ENCODE measurements at places on chromosomes 13 and 19.

GRCh38 chr19:6204212-6204611, 68.7 kb downstream of the ACSBG2 start:
- DNase-seq, result no peak

DNA sequence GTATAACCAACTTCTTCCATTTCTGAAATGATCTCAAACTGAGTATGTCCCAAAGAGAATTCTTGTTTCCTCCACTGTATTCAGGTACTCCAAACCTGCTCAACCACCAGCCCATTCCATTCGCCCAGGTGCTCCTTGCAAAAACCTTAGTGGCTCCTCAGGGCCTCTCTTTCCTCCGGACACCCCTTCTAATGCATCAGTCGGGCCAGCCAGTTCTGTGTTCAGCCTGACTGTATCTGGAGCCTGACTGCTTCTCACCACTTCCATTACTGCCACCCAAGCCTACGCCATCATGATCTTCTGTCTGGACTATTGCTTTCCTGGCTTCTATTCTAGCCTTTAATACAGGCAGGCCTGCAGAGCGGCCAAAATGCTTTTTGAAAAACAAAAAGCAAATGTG, 1.5 kb downstream of the PHF11 start:
- DNase-seq, result no peak

- DNase-seq, result no peak
These were observed 37.0 kb upstream of the FARP1 start for GRCh38 chr13:98105929-98106336.

DNA sequence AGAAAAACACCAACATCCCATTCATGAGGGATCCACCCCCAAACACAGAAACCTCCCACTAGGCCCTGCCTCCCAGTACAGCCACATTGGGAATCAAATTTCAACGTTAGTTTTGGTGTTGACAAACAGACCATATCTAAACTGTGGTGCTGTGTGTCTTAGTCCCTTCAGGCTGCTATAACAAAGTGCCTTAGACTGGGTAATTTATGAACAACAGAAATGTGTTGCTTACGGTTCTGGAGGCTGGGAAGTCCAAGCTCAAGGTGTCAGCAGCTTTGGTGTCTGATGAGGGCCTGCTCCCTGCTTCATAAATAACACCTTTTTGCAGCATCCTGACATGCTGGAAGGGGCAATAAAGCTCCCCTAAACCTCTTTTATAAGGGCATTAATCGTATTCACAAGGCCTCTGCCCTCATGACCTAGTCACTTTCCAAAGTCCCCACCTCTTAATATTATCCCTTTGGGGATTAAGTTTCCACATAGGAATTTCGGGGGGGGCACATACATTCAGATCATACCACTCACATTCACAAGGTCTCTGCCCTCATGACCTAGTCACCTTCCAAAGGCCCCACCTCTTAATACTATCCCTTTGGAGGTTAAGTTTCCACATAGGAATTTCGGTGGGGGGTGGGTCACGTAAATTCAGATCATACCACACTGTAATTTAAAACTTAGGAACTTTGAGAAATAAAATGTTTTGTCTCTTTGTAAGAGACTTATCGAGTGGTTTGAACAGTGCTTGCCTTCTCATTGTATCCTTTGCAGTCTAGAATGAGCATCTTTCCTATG, 27.5 kb downstream of the ZNF507 start:
- DNase-seq, result no peak

- no peak for DNase-seq
These were observed 61.0 kb downstream of the TPT1 start for GRCh38 chr13:45280011-45280410.

- DNase-seq, result no peak
These were observed 40.8 kb downstream of the SERPINE3 start for GRCh38 chr13:51380269-51380668.

GRCh38 chr19:7326105-7326877, 22.4 kb upstream of the ARHGEF18 start:
- DNase-seq, result no peak

- DNase-seq, result no peak
These were observed 714 bp downstream of the CCDC106 start for GRCh38 chr19:55648585-55649267.

- no peak for DNase-seq
These were observed 192.7 kb upstream of the MIR17HG start for GRCh38 chr13:91154558-91155353.

GRCh38 chr19:10551698-10552301, 8.1 kb downstream of the ATG4D start:
- no peak for DNase-seq

DNA sequence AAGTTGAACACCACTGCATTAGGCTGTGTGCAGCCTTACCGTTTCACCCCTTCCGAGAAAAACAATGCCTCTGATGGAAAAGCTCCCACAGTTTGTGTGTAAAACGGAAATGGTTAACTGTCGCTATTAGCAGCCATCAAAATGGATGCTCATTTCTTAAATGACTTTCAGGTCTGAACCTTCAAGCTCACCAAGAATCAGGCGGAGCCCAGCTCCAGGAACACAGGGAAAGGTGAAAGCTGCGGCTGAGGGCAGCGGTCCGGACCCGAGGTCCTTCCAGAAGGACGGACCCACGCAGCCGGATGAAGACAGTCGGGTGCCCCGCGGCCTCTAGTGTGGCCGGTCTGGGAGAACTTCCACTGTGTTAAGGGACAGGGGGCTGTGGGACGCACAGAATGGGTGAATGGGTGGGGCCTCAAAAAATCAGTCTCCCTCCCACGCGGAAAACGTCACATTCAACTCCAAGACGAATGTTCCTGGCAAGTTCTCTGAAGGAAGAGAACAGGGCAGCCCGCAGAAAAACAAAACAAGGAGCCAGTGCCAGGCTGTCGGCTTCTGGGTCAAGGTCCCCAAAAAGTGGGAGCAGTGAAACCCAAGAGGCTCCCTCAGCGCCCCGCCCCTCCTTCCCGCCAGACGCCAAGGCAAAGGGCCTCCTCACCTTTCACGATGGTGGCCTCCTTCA, 4.9 kb downstream of the IRS2 start:
- DNase-seq, result no peak

DNA sequence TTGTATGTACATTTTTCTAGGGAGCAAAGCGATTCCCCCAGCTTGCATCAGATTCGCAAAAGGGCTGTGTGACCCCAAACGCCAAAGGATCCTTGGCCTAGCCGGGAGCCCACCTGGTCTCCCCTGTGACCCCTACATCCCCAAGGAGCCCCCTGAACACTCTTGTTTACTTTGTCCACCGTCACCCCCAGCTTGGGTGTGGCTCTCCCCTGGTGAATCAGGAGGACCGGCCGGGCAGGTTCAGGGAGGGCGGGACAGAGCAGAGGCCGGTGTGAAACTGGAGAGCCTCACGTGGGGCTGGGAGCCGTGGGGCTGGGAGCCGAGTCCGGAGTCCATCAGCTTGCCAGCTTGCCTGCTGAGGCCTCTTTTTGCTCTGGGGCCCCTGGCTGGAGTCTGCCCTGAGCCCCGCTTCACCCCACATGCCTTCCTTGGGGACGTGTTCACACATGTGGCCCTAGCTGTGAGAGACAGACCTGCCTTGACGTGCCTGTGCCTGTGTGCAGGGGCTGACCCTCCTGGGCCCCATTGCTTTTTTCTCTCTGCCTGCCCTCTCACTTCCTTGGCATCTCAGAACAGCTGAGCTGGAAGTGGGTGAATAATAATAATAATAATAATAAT, 2.0 kb downstream of the ITPKC start:
- no peak for DNase-seq

DNA sequence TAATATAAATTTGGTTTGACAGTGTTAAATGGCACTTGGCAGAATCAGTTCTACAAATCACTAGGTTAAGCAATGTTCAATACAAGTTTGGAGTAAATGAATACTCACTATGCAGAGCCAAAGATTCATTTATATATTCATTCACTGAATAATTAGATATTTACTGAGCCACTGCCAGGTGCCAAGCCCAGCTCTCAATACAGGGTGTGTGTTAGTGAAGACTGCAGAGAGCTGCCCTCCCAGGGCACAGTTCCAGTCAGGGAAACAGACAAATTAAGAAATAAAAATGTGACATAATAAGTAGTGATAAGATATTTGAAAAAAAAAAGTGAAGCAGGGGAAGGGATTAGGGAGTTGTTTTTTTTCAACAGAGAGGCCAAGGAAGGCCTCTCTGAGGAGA, 411.7 kb downstream of the KCNRG start:
- DNase-seq, result no peak

DNA sequence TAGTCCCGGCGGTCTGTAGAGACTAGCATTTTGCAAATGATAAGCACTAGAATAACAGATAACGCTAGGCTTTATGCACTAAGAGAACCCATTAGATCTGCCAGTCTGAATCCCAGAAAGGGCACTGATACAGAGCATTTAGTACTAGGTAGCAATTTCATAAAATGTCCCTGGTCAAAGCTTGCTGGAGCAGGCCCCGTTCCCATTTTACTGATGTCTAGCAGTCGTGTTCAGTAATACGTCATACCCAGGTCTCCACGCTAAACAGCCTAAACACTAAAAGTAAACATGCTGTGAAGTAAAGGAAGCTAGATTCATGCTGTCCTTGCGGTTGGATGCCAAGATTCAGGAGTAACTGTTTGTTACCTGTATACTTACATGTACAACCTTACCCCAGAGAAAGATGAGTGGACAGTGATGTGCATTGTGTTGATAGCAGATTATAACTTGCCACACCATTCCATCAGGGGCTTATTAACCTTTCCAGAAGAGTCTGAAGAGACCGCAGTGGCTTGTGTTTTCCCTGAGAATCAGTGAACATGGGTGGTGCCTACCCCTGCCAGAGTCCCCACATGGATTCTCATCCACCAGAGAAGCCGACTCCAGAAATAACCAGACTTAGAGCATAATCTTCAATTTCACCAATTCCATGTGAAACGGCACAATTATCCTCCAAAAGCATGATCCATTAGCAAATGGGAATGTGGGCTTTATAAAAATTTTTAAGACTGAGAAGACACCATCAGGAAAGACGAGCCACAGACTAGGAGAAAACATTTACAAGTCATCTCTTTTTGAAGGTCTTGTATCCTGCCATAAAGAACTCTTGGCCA, 3.4 kb upstream of the RPS11 start:
- no peak for DNase-seq

DNA sequence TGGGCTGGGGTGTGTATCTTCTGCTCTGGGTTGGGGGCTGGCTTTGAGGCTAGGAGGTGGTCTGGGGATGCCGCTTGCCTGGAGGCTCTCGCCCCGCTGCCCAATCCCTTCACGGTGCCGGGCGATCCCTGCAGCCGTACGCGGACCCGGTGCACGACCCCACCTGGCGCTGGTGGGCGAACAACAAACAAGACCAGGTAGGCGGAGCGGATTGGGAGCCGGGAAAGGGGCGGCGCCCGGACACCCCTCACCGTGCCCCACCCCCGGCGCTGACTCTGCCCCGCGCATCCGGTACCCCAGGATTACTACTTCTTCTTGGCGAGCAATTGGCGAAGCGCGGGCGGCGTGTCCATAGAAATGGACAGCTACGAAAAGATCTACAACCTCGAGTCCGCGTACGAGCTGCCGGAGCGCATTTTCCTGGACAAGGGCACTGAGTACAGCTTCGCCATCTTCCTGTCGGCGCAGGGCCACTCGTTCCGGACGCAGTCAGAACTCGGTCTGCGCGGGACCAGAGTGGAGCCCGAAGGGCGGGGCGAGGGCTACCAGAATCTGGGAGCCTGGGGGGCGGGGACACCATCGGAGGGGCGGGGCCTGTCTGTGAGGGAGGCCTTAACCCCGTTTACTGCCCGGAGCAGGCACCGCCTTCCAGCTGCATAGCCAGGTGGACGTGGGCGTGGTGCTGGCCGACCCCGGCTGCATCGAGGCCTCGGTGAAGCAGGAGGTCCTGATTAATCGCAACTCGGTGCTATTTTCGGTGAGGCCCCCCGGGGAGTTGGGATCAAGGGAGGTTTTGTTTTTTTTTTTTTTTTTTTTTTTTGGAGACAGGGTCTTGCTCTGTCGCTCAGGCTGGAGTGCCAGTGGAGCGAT, 12.1 kb upstream of the PSMD8 start:
- peak; percentile 39 for DNase-seq

GRCh38 chr13:76292726-76293125, 593.5 kb downstream of the KCTD12 start:
- DNase-seq, result no peak

- DNase-seq, result peak; percentile 75
These were observed 23.1 kb downstream of the LRFN3 start for GRCh38 chr19:35959040-35959967.

DNA sequence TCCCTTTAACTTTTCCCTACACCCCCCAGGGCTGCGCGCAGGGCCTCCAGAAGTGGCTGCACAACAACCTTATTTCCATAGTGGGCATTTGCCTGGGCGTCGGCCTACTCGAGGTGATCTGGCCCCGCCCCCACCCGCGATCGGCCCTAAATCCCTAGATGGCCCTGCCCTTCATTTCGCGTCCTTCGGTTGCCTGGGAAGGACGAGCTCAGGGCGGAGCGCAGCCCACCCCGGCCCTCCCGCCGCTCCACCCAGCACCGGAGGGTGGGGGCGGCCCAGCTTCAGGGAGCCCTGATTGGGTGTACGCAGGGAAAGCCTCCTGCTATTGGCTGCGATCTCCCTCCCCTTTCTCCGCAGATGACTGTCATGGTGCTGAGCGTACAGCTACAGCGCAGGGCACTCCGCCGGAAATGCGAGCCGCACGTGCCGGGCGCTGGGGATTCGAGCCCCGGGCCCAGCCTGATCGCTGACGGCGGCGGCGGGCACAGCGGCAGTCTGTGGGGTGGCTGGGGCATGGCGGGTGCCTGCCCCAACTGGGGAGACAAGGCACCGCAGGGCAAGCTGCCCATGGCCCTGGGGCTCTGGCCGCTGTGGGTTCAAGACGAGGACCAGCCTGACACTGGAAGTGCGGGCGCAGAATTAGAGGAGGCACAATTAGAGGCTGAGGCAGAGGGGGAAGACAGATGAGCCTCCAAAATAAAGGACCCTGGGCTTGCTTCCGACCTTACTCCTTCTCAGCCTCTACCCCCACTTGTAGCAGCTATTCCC, 4.3 kb downstream of the CD37 start:
- no peak for DNase-seq

GRCh38 chr19:17447704-17448130, 751 bp downstream of the TMEM221 start:
- no peak for DNase-seq

DNA sequence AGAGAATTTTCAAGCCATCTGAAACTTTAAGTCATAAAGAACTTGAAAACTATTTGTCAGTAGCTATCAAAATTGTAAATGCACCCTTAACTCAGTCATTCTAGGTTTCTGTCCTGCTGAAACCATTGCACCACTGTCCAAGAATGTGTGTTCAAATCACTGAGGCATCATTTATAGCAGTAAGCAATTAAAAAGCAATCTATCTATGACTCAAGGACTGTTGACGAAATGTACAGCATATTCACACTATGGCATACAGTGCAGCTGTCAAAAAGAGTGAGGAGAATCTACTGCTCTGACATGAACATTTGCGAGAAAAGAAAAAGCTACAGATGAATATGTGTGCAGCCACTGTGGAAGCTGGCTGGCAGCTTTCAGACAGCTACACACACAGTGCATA, 71.2 kb downstream of the ING1 start:
- no peak for DNase-seq

- no peak for DNase-seq
These were observed 4.1 kb upstream of the ZNF229 start for GRCh38 chr19:44452367-44452766.
